ENCODE measurements at places on chromosomes 2 and 18. TPM values are rescaled to one million over a fixed set of nuclear protein-coding genes. Genes with fewer than 3 reads are reported as not detected.

- no peak for DNase-seq
These were observed 17.7 kb downstream of the SH3BP4 start for GRCh38 chr2:234969306-234970098.

DNA sequence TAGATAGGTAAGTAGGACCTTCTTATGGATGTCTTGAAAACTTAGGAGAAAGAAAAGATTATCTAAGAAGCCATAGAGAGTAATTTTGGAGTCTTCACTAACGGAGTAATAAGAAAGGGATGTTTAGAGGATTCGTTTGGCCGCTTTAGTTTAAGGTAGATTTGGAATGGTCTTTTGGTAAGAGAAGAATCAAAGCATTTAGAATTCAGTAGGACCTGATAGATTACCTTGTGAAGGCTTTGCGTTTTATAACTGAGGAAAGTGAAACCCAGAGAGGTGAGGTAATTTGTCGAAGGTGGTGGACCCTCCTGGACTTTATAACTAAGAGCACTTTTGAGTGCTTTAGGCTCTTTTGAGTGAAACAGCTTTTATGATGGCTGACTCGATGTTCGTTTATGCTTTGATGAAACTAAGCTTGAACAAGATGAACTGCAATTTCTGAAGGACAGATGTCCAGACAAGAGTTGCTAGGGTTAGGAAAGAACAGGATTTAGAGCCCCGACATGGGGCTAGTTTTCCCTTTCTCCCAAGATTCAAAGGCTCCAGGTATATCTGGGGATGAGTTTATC lies 1.3 kb downstream of the MYL12B start:
- DNase-seq: no peak

GRCh38 chr2:128736689-128737545 lies 418.2 kb upstream of the HS6ST1 start:
- DNase-seq: peak; percentile 76

GRCh38 chr2:210259687-210260086 lies 34.4 kb upstream of the ACADL start:
- DNase-seq: no peak

GRCh38 chr2:26469092-26469710 lies 8.7 kb downstream of the OTOF start:
- peak; percentile 86 for DNase-seq

- no peak for DNase-seq
These were observed 69.5 kb downstream of the CDH20 start for GRCh38 chr18:61402726-61403125.

DNA sequence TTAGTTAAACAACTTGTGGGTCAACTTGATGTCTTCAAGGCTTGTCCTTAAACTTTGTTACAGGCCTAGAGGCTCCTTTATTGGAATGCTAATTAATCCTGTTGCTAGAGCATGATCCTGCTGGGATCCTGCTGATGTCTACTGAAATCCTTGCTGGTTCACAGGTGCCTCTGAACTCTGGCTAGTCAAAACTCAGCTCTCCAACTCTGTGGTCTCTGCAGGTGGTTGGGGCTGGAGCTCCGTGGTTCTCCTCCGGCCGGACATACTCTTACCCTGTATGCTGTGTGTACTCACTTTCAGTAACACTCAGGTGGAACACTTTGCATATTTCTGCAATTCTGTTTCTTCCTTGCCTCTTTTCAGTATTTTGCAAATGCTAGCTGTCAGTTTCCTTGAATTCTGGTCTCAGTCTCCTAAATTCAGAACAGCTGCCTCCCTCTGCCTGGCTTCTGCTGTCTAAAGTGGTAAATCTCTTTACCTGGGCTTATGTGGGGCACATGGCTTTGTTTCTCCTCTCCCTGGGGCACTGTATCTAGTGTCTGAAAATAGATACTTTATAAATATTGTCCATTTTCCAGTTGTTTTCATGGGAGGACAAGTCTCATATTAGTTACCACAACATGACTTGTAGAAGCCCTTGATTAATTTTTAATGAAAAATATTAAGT lies 113.0 kb downstream of the ATP9B start:
- DNase-seq: no peak

GRCh38 chr2:25790074-25790790 lies 88.1 kb downstream of the ASXL2 start:
- no peak for DNase-seq

GRCh38 chr2:100628506-100628905 lies 65.7 kb downstream of the PDCL3 start:
- no peak for DNase-seq

GRCh38 chr18:39453882-39454281 lies 1888.3 kb upstream of the CELF4 start:
- no peak for DNase-seq

GRCh38 chr2:27322301-27322765 lies 564 bp downstream of the MPV17 start:
- peak; percentile 27 for DNase-seq

GRCh38 chr2:29009711-29010677 lies 28.9 kb downstream of the TOGARAM2 start:
- peak; percentile 64 for DNase-seq

GRCh38 chr2:142136571-142136970 lies 5.8 kb upstream of the LRP1B start:
- no peak for DNase-seq

GRCh38 chr2:117512307-117512706 lies 302.2 kb upstream of the DDX18 start:
- DNase-seq: no peak

EFHD1 gene
- 1.2 TPM for total RNA-seq

ZBTB7C gene
- not detected for total RNA-seq

LIMS2 gene
- total RNA-seq: 23.6 TPM

KCNJ13 gene
- not detected for total RNA-seq

ABCG8 gene
- total RNA-seq: not detected

GPAT2 gene
- total RNA-seq: 9.7 TPM

ACTR3 gene
- total RNA-seq: 442 TPM

ZSWIM2 gene
- total RNA-seq: not detected
